ENCODE measurements at places on chromosomes 6 and 20.
A peak's percentile ranks its signal among the peaks of the same experiment; 100 is the strongest.

- DNase-seq = no peak
Observed at GRCh38 chr6:66376001-66376400, 669.0 kb upstream of the EYS start.

GRCh38 chr6:50025258-50025657, 3.5 kb upstream of the DEFB110 start:
- no peak for DNase-seq

DNA sequence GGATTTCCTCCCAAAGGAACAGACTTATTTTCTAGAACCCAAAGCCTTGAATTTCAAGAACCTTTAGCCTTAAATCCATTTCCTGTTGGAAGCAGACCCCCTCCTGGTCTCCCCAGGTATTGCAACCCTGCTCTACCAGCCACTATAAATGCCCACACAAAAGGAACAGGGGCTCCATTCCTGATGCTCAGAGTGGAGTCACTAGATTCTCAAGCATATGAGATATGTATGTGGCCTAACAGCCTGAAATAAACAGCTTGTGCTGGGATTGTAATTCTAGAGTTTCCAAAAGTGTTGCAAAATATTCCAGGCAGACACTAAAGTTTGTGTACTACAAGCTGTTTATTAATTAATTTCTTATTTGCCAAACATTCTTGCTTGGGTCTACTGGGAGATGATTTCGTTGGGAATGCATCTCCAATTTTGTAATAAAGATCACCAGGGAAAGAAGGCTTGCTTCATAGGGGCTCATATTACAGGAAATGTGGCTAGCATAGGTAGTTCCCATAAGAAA, 44.8 kb downstream of the RIPOR3 start:
- no peak for DNase-seq

DNA sequence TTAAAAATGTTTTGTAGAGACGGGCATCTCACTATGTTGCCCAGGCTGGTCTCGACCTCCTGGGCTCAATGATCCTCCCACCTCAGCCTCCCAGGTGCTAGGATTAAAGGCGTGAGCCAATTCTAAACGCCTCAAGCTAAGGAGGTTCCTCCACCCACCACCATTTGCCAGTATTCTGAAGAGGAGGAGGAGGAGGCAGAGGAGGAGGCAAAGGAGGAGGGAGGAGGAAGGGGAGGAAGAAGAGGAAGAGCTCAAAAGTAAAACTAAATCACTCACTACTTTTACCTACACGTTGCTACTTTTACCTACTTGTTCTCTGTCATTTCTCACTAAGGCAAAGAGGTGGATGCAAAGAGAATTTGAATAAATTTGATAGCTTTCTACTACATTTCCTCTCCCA, 63.6 kb upstream of the ARID1B start:
- DNase-seq = no peak

DNA sequence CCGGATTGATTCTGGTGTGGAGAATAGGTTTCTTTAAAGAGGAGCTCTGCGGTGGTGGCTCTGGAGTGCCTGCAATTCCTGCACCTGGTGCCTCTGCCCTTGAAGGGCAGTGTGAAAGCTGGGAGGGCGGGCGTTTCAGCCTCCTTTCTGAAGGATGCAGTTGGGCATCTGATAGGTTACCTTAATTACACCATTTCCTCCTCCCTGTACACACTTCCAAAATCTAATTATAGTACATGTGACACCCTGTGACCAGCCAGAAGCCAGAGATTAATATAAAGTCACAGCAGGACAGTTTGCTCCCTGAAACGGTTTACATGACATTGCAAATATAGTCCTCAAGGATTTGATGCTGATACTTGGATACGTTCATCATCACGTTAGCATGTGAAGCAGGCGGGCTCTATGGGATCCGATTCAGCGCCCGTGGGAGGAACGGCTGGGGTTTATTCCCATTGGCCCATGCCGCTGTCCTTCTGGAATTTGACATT, 548.2 kb downstream of the QKI start:
- DNase-seq = no peak

GRCh38 chr6:144139817-144140216, 10.5 kb upstream of the STX11 start:
- DNase-seq = peak; percentile 87

GRCh38 chr20:54525916-54526590, 50.7 kb downstream of the DOK5 start:
- DNase-seq = no peak

GRCh38 chr6:123333000-123333756, 303.6 kb downstream of the TRDN start:
- DNase-seq = no peak

- DNase-seq = no peak
Observed at GRCh38 chr20:14407336-14407735, 69.9 kb upstream of the FLRT3 start.

DNA sequence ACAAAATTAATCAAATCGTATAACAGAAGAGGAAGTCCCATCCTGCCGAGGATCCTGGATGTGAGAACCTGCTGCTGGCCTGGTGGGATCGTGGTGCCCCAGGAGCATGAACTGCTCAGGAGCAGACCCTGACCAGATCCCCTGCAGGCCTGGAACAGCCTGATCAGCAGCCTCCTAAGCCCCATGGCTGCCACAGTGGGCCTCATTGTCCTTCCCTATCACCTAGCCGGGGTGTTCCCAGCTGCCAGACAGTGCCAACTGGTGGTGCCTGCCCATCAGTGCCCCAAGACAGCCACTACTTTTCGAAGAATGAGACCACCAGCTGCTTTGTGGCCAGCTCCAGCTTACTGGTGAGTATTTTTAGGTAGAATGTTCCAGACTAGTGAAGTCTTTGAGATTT, 19.6 kb upstream of the MAS1L start:
- DNase-seq = no peak

- DNase-seq = no peak
Observed at GRCh38 chr6:116405652-116406356, 35.1 kb downstream of the DSE start.

DNA sequence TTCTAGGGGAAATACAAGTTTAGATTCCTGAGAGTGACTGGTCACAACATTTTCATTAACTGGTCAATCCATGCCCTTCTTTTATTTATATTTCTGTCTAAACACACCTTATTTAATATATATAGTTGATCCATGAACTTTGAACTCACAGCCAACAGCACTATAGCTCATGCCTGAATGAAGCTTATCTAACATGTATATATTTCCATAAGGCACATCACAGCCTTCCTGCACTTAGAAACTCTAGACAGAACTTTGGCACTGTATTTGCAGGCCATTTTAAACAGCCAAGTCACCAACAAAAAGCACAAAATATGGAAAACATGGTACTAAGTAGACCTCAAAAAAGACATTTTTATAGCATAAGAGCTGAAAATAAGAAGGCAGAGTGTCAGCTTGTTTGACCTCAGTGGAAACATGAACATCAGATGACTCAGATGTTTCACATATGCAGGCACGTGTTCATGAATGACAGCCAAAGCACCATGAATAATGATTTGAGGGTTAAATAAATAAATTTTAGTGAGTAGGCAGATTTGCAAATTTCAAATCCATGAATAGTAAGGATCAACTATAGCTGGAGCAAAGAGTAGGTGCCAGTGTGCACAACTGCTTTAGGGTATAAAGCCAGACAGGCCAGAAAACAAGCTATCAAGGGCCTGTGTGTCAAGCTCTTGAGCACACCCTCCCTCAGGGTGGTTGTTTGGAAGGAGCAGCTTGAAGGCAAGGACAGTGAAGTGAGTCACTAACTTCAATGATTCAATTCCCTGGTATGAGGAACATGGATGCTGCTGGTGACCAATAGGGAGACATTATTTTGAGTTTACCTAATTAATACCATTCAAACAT, 88.9 kb upstream of the NT5E start:
- DNase-seq = no peak

GRCh38 chr6:4714961-4715501, 61.2 kb upstream of the CDYL start:
- no peak for DNase-seq

DNA sequence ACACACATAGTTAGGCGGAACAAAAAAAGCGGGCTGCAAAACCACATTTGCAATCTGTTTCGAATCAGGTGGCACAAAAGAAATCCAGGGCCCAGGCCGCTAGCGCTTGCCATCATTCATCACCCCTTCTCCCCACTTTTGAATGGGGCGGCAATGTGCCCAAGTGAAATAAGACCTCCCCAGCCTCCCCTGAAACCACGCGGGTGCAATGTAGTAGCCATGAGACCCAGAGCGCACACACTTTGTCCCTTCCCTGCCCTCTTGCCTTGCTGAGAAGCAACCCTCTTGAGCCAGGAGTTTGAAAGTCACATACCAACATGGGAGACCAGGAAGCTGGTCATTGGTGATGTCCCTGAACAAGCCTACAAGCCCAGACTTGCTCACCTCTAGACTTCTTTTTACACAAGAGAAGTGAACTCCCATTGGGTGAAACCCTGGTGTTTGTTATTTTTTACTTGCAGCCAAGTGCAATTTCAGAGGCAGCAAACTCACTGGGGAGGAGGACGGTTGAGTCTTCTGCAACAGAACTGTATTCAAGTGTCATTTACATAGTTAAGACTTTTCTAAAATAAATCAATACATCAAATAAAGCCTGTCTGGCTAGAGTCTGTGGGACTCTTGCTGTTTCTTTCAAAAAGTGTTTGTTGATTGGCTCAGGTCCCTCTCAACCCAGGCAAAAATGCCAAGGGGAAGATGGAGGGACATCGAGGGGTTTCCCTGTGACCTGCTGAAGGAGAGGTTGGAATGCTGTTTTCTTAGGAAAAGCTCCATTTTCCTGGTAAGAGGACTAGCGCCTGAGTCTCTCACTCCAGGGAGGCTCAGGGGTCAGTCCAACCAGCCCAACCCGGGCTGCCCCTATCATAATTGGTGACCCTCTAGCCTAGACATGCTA, 138.1 kb upstream of the PTPN1 start:
- DNase-seq = no peak

DNA sequence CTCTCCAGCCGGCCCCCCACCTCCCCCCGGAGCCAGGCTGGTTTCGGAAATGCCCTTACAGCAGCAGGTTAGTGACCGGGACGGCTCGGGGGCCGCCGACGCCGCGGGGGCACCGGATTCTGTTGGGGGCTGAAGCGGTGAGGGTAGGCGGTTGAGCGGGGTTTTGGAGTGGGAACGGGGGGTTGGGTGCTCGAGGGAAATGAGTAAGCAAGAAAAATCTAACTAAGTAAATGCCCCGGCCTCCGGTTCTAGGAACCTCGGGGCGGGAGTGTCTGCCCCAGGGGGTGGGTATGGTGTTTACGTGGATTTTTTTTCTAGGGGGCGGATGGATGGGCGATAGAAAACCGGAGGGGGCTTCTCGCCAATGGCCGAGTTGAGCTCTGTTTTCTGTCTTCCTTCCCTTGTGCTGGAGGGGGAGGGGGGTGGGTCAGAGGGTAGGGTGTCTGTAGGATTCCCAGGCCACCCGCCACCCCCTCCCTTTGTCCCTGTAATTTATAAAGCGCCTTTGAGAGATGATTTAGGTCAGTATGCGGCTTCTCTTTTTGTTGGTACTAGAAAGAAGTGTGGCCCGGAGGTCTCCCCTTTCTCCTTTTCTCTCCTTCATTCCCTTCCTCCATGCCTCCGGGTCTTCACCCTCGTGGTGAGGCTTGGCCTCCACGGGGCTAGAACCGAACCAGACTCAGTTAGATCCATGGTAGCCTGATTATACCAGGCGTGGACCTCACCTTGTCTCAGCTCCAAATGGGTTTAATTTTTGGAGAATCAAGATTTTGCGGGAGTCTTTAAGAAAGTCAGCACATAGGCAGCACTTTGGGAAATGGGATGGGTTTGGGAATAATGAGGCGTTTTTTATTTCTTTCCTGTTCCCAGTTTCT, 2.3 kb downstream of the E2F3 start:
- DNase-seq = peak; percentile 67

All from HL-60 (cell line).